Activated T-cell treated with anti-CD3 and anti-CD28 coated beads for 48 hours (primary cell): ENCODE measurements at places on chromosomes 7 and 10.

DNA sequence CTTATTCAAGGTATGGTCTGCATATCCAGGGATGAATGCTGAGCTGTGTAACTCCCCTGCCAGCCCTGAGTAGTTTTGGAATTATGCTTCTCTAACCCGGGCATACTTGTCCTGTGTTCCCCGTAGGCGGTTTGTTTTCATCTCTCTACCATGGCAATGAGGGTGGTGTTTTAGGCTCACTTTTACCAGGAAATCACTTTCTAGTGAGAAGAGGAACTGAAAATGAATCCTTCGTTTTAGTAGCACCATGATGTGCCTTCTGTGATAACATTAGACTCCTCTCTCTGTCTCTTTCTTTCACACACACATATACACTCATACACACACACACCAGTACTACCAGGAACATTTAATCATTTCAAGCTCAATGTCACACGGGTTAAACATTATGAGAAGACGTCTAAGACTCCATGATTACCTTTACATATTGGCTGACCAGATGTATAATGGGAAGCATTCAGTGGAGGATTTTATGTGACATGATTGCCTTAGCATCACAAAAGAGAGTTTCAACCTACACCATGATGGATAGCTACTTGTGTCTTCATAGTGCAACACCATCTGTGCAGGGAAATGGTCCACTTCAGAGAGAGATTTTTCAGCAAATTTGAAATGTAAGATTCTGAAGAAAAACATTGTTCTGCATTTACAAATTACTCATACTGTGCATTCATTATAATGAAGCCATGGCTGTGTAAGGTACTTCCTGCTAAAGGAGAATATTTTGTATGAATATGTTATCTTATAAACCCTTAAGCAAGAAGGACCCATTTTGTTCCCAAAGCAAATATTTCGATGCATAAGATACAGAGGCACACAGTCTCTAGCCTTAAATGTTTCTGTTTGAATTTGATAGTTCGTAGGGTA, 31.0 kb upstream of the PFKP start:
- no peak for DNase-seq

GRCh38 chr7:76282344-76283253, 19.9 kb upstream of the HSPB1 start:
- no peak for DNase-seq

DNA sequence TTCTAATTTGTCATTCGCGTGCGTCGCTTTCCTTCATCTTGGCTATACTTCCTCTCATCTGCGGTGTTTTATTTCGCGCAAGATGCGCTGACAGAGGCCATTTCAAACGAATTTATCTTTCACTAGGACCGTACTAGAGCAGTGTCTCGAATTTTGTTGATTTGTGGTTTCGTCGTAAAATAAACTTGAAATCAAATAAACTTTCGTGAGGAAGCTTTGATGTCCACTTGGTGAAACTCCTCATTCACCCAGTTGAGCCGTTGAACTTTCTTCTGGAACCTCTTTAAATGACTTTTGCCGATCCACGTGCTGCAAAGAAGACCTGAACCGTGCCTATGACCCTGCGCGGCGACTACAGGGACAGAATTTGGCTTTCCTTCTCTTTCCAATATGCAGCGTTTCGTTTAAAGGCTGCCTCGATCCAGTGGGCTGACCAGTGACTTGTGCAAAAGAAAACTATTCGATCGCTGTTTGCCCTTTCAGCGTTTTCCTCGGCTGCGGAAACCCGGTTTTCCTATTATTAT, 163.9 kb upstream of the PPP1R3A start:
- DNase-seq, result no peak

- DNase-seq, result no peak
These were observed 243.6 kb downstream of the BICC1 start for GRCh38 chr10:58756130-58756719.

DNA sequence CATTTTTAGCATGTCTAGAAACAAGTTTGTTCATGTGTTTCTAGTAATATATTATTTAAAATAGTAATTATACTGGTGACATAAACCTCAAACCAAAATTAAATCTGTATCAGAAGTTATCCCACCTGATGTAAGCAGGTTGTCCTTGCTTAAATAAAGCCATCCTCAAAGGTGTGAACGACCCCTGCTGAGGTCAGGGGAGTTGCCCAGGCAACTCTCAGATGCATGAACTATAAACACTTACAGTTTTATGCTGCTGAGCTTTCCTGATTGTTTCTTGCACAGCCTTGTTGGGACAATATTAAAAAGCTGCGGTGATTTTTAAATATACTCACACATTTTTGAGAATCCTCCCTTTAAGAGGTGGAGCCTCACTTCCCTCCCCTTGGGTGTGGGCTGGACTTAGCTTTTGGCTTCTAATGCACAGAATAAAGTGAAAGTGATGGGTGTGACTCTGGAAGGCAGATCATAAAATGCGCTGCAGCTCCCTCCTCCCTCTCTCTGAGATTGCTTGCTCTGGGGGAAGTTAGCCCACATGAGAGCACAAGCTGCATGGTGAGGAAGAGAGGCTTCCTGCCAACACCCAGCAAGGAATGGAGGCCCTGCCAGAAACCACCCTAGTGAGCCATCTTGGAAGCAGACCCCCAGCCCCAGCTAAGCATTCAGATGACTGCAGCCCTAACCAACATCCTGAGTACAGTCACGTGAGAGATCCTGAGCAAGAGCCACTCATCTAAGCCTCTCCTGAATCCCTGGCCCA, 152.7 kb downstream of the SKIDA1 start:
- no peak for DNase-seq

DNA sequence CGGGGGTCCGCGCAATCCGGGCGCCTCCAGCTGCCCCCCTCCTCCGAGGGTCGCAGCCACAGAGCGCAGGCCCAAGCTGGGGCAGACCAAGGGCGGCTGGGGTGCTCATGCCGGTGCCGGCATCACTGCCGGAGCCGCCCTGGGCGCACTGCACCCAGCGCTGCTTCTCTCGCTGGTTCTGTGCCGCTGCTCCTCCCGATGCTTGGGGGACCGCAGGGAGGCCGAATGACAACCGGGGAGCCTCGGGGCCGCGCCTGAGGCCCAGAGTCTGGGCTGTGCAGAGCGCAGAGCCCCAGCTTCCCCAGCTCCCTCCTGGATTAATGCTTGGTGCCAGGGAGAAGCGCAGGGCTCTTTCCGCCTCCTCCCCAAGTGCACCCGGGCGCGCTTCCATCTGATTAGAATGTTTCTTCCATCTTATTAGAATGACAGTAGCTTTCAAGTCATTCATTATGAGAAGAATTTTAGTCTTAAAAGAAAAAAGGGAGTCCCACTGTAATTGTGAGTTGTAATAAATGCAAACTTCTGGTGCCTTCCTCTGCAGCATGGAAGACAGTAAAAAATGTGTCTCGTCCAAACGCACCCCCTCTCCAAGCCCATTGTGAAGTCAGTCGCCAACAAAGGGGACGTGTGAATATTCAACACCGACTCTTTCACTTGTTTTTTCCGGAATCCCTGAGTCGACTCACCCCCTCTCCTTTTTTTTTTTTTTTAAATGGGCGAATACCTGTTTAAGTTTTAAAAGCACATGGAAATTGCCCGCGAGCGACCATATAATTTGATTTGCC, 19.5 kb upstream of the PTF1A start:
- DNase-seq, result no peak

DNA sequence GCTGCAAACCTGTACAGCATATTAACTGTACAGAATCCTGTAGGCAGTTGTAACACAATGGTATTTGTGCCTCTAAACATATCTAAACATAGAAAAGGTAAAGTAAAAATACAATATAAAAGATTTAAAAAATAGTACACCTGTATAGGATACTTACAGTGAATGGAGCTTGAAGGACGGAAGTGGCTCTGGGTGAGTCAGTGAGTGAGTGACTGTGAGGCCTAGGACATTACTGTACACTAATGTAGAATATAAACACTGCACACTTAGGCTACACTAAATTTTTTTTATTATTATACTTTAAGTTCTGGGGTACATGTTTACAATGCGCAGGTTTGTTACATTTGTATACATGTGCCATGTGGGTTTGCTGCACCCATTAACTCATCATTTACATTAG, 97.3 kb upstream of the STK17A start:
- no peak for DNase-seq

DNA sequence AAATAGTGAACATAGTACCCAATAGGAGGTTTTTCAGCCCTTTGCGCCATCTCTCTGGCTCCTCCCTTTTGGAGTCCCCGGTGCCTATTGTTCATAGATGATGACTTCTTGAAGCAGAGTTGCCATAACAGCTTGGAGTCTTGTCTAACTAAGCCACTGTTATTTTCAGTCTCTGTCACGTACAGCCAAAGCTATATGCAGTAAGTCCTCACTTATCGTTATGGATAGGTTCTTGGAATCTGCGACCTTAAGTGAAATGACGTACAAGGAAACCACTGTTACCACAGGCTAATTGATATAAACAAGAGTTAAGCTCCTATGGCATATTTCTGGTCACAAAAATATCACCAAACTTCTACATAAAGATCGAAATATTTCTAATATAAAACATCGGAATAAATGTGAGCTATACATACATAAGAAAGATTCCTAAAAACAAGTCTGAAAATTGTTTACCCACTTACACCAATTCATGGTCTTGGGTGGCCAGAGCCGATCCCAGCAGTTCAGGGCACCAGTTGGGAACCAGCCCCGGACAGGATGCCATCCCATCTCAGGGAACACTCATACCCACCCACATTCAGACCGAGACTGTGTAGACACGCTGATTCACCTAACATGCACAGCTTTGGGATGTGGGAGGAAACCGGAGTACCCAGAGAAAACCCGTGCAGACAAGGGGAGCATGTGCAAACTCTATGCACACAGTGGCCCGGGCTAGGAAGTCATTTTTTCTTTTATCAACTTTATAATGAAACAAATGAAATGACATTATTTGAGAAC, 76.0 kb upstream of the PRPS1L1 start:
- no peak for DNase-seq

DNA sequence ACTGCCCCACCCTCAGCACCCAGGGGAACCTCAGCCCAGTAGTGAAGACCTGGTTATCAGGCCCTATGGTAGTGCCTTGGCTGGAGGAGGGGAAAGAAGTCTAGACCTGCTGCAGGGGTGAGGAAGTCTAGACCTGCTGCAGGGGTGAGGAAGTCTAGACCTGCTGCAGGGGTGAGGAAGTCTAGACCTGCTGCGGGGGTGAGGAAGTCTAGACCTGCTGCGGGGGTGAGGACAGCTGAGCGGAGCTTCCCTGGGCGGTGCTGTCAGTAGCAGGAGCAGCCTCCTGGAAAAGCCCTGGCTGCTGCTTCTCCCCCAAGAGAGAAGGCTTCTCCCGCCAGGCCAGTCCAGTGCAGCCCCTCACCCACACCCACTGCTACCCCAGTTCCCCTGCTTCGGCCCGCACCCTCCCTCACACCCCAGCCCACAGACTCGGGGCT, 6.3 kb downstream of the NOS3 start:
- DNase-seq, result no peak

GRCh38 chr7:47887016-47887640, 61.1 kb downstream of the PKD1L1 start:
- no peak for DNase-seq

- DNase-seq, result no peak
These were observed 33.6 kb downstream of the ARID5B start for GRCh38 chr10:61935077-61935476.

GRCh38 chr10:1006573-1006972, 18.3 kb downstream of the GTPBP4 start:
- DNase-seq, result no peak

DNA sequence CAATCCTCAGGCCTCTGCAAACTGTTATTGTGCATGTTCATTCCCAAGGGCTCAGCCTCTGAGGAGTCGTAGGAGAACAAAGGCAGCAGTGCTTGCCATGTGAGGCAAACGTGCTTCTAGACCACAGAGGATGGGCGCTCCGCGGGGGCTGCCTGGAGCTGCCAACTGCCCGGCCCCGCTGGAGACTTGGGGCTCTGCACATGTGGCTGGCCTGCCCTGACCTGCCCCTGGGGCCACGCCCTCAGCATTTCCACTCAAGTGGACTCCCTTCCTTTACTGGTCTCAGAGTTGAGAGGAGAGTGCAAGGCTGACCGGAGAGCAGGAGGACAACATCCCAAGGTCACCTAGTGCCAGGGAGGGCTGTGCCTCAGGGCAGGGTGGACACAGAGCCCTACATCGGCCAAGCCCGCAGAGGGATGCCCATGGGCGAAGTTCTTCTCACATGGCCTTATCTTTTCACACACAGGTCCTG, 222.3 kb upstream of the ZNF32 start:
- DNase-seq, result no peak

- DNase-seq, result no peak
These were observed 4.5 kb downstream of the CAMK2B start for GRCh38 chr7:44320794-44321371.

GRCh38 chr10:3452173-3452626, 279.6 kb upstream of the PITRM1 start:
- DNase-seq, result no peak

DNA sequence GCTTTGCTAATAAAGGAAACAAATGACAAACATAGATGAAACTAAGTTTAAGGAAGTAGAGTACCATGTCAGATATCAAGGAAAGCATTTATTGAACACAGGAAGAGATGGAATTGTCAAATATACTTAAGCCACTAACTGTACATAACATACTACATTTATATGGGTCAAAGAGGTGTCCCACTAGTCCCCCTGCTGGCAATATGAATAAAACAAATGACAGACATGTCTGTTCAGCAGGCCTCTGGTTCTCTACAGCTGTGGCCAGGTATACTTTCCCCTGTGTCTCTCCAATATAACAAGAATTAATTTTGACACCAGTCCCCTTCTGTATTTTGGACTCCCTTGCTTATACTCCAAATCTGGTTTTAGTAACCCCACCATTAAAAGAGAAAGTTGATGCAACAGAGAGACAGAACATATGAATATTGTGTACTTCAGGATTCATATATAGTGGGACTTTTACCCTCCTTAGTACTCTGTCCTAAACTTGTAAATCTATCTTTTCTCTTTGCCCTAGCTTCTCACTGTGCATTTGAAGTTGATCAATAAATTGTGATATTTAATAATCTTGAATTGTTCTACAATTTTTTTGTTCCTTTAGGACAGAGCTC, 42.9 kb downstream of the CD36 start:
- no peak for DNase-seq

- no peak for DNase-seq
These were observed 166.5 kb downstream of the TMEM26 start for GRCh38 chr10:61286686-61287085.

- no peak for DNase-seq
These were observed 277.8 kb downstream of the EXOC4 start for GRCh38 chr7:133530682-133531081.

GRCh38 chr10:14060320-14061070, 270.2 kb downstream of the FRMD4A start:
- no peak for DNase-seq
